ENCODE measurements at places on chromosomes 5 and 9. TPM values are rescaled to one million over a fixed set of nuclear protein-coding genes. Genes with fewer than 3 reads are reported as not detected.

The BTNL8 gene
- 0.79 TPM for polyA plus RNA-seq

The WDR31 gene
- 7.9 TPM for polyA plus RNA-seq

The RMRP gene
- not detected for polyA plus RNA-seq

The FOXD4 gene
- polyA plus RNA-seq: 0.24 TPM

The SMC2 gene
- polyA plus RNA-seq: 49.9 TPM

All from renal cortex interstitium (tissue), 15 donors.